Fibroblast of skin of right biceps (primary cell): ENCODE measurements at places on chromosomes 4 and X.

GRCh38 chrX:14357314-14357713 is 172.0 kb upstream of the GLRA2 start:
- DNase-seq = peak; percentile 37

- no peak for DNase-seq
Observed at GRCh38 chr4:52979020-52979419, 116.9 kb downstream of the RASL11B start.

DNA sequence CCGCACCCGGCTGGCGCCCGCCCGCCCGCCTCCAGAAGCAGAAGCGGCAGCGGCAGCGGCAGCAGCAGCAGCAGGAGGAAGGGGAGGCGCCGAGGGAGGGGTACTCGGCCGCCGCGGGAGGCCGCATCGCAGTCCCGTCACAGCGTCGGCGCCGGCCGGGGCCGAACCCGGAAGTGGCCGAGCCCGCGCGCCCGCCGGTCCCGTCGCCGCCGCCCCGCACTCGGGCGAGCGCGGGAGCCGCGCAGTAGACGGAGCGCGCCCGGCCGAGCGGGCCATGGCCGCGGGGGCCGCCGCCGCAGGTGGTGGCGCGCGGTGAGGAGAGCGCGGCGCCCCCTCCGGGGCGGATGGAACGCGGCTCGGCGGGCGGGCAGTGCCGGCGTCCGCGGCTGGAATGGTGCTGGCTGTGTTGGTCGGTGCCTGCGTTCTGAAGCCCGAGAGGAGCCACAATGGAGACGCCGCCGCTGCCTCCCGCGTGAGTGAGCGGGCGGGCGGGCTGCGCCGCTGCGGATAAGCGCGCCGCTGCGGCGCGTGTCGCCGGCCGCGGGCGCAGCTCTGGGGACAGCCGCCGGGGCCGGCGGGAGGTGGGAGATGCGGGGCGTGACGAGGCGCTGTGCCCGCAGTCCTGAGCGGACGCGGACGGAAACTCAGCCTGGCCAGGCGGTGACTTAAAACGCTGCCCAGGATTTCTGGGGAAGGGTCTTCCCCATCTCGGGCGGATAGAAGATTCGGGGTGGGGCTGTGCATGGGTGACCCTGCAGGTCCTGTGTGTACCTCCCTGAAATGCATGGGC is at the start of gene KLHL2:
Gene KLHL2, plus strand, starts transcription at position 131 of the 790 bp plus-strand sequence. Its CDS starts 316 bp downstream, at position 447.
- peak; percentile 72 for DNase-seq

DNA sequence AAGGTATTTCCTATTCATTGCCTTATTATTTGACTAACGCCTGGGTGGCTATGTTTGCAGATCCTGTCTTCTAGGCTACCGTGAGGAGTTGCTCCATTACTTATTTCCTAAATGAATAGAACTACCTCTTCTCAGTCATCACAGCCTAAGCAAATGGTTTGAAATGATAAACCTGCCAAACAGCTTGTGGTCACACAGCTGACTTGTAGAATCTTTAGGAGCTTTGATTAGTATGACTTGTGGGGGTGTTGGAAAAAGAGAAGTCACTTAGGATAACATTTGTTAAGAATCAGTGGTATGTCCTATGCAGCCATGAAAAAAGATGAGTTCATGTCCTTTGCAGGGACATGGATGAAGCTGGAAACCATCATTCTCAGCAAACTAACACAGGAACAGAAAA is 169.3 kb downstream of the PPARGC1A start:
- peak; percentile 67 for DNase-seq

GRCh38 chr4:153784166-153784699 is 4.7 kb downstream of the SFRP2 start:
- DNase-seq = no peak

- DNase-seq = peak; percentile 77
Observed at GRCh38 chrX:10175319-10175871, 18.6 kb downstream of the CLCN4 start.

GRCh38 chr4:151728006-151728405 is 32.8 kb downstream of the GATB start:
- no peak for DNase-seq

DNA sequence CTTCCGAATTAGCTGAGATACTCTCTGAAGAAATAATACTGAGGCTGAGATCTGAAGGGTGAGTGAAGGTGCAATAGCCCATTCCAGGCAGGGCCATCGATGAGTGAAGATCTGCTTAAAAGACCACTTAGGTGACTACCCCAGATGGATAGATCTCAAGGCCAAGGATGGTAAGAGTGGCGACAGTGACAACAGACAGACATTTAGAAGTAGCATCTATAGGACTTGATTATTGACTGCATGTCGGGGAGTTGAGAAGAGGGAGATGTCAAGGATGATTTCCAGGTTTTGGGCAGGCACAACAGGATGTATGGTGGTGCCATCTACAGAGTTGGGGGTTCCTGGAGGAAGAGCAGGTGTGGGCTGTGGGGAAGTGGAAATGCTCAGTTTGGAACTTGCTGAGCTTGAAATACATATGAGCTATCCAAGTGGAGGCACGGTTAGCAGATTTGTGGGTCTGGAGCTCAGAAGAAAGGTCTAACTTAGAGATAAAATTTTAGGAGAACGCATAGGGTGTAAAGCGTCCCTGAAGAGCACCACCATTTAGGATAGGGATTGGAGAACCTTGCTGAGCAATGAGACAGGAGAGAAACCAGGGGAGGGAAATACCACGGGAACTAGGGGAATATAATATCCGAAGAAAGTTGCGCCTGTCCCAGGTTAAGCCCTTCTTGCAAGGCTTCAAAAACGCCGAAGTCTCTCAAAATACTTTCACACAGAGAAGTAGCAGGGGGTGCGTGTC is 688 bp downstream of the UFSP2 start:
- no peak for DNase-seq

GRCh38 chr4:4857809-4858508 is 1.5 kb upstream of the MSX1 start:
- DNase-seq = no peak
